Choroid plexus epithelial cell (primary cell): ENCODE measurements at places on chromosomes 3 and 15.

- DNase-seq, result no peak
Observed at GRCh38 chr15:100508641-100509300, 20.0 kb downstream of the CERS3 start.

DNA sequence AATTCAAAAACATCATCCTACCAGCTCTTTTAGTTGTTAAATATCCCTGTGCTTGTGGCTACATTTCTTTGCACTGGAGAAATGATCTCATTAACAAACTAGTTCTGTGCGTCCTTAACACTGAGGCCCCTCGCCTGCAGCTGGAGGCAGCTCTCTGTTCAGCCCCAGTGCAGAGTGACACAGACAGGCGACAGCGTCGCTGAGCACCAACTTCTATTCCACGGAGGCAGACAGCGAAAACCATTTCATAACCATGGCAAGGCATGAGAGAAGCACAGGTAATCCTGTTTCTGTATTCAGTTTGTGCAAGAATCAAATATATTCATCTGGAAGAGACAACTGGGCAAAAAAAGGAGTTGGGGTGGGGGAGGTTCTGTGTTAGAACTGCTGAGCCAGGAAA lies 530.7 kb downstream of the ZIC1 start:
- peak; percentile 30 for DNase-seq

DNA sequence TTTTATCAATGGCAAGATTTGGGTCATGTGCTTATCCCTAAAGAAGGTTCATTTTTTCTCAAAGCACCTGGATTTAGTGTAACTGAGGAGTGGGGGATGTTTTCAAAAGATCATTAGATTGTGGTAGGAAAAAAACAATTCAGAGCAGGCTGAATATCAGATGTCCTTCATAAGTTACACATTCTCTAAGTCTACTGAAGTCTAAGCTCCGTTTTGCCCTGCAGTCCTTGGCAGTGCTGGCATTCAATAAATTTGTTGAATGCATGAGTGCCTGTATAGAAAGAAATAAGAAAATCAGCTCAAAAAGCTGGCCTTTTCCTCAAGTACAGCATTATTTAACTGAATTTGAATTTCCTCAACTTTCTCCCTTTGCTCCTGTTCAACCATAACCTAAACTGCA lies 819.0 kb upstream of the GRM7 start:
- DNase-seq, result no peak

DNA sequence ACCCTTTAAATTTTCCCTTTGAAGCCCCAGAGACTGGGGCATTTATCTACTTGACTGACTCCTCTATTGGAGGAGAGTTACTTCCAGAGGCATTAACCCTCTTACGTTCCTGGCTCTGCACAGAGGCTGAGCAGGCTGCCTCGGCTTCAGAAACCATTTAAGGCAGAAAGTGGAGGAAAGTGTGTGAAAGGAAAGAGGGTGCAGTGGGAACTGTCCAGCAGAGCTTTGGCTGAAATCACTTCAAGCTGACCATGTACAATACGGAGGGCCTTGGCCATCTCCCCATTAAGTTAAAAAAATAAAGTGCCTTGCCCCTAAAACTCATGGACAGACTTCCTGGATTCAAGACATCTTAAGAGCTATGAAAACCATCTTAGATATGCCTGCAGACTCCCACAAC lies 238.7 kb downstream of the SV2B start:
- peak; percentile 1 for DNase-seq

- DNase-seq, result peak; percentile 24
Observed at GRCh38 chr3:189947068-189947467, 173.6 kb downstream of the P3H2 start.

GRCh38 chr3:20752416-20752815 lies 566.4 kb upstream of the SGO1 start:
- no peak for DNase-seq

DNA sequence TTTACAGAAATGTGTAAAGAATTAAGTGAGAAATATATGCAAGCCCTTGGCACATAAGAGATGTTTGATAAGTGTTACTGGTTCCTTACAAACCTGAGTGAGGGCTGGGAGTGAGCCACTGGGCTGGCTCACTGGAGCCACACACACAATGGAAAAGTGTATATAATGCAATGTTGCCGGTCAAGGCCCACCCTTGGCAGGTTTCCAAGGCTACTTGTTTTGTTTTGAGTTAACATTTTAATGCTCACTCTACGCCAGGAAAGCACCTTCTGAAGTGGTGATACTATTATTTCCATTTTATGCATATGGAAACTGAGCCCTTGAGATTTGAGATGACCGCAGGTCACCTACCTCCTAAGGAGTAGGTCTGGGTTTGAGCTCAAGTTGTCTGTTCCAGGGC lies 71.8 kb upstream of the FHIT start:
- DNase-seq, result no peak

DNA sequence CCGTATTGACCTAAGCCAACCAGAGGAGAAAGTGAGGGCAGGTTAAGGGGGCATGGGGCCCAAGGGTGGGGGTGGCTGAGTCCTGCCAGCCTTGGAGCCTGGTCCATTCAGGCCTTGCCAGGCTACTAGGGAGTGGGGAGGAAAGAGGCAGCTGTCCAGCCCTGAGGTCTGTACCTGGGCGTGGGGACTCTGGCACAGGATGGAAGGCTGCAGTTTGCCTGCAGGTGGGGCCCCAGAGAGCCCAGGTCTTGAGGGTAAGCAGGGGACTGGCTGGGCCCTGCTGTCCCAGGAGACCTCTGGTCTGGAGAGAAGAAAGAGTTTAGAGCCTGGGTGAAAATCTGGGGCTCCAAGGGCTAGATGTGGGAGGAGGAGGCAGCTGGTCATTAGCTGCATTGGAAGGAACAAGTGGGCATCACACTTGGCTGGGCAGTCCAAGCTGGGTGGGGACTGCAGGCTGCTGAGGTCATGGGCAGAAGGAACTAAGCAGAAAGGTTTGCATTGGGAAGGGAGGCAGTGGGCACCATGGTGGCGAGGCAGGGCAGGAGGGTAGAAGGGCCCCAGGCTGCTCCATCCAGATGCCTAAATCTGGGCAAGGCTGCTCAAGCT lies 108.4 kb downstream of the OXNAD1 start:
- DNase-seq, result no peak

- no peak for DNase-seq
Observed at GRCh38 chr3:143277531-143277930, 158.0 kb downstream of the CHST2 start.

DNA sequence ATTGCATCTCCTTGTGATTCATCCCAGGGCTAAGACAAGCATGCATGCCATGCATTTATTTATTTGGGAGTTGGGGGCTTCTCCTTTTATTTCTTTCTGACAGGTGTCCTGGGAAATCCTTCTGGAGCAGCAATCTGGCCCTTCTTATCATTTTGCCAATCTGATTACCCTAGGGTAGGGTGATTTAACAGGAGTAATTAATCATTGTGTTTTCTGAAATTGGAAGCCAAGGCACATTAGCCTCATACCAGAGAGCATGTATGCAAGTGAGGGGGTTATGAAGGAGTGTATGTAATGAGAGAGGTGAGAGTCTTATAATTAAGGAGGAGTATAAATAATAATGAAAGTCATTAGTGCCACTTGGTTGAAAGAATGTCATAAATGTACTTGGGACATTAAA lies 37.4 kb upstream of the ARPP21 start:
- no peak for DNase-seq

- DNase-seq, result no peak
Observed at GRCh38 chr3:101026244-101026643, 33.0 kb upstream of the ABI3BP start.

- no peak for DNase-seq
Observed at GRCh38 chr15:61582092-61582491, 353.0 kb upstream of the RORA start.

DNA sequence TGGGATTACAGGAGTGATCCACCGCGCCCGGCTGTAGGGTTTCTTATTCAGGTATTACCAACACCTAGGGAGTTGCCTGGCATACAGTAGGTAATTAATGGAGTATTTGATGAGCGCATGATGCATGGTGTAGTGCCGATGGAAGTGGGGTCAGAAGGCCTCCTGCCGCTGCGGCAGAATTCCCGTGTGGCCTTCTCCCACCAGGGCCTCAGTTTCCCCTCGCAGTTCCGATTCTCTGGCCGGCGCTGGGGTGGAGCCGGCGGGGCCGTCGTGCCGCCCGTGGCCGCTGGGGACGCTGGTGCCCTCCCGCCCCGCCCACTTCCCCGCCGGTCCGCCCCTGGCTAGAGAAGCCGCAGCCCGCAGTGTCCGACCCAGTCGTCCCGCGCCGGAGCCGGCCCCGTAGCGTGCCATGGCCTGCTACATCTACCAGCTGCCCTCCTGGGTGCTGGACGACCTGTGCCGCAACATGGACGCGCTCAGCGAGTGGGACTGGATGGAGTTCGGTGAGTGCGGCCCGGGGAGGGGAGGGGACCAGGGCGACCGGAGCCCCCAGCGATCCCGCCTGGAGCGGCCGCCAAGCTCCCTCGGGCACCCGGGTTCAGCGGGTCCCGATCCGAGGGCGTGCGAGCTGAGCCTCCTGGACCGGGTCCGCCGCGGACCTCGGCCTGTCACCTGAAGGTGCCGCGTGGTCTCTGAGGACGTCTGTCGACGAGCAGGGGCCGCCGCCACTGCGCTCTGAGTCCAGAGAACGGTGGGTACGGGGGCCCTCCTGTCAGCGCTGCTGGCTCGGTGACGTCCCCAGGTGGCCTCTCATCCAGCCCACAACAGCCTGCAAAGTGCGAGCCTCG lies at the start of gene IRAK2:
Gene IRAK2, plus strand, starts transcription at position 374 of the 848 bp plus-strand sequence. Its CDS starts 36 bp downstream, at position 410.
- peak; percentile 60 for DNase-seq

DNA sequence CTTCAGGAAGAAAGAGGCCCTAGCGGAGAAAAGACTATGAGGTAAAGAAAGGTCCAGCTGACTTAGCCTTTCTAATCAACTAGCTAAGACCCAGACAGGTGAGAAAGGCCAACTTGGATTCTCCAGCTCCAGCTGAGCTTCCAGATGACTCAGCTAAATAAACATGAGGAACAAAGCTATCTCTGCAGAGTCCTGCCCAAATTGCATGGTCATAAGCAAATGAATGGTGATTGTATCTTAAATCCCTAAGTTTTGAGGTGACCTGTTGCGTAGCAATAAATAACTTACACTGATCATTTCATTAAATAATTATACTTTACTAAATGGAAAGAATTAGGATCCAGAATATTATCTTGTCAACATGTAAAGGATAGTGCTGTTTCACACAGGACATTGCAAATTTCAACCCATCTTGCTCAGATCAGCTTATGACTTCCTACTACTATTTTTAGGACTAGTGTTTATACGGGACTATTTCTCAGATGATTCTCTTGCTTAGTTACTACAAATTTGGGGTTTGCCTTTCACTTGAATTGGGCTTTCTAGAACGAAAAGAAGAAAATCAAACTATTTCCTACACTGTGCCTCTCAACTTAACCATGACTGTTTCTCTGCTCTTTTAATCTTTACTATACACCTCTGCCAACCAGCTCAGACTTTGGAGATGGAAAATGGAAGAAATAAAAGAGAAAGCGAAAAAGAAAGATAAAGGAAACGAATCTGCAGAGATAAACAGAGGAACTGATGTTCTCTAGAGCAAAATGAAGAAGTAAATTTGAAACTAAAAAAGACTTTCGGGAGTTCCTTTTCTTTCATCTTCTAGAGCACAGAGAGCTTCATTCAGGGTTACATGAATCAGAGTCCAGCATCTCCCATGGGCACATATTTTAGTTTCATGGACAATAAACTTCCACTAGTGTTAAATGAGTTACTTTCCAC lies 6.6 kb upstream of the ADGRG7 start:
- DNase-seq, result peak; percentile 62

- DNase-seq, result peak; percentile 61
Observed at GRCh38 chr15:51917493-51917892, 54.1 kb downstream of the LEO1 start.

DNA sequence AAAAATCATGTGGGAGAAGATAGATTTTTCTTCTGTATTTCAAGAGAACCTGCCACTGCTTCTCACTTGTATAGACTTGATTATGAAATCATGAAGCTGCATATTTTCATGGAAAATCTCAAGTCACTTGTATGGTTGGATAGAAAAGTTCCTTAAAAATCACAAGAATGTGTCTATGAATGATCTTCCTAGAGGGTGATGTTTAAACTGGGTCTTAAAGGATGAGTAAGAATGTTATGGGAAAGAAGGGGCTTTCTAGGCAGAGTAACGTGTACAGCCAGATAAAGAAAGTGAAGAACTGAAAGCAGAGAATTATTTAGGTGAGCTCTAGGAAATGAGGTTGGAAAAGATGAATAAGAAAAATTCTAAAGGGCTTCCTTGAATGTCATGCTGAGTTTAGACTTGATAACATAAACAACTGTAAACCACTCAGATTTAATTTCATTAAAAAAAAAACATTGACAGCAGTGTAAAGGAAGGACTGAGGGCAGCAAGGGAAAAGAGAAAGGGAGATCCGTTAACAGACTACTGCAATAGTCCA lies 5.0 kb downstream of the CD47 start:
- DNase-seq, result peak; percentile 48

DNA sequence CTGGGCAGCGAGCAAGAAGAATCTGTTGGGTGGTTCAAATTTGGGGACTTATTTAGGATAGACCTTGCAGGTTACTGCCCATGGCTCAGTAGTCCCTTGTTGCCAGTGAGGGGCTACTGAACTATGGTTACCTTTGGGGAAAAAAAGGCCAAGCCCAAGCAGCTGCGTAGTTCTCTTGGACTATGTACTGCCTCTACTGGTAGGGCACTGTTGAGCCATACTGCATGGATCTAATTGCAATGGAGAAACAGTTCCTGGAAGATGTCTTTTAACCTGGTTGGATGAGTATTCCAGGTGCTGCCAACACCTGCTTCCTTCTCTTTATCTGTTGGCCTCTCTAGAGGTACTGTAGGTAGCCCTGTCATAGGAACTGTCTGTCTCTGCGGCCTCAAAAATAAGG lies 671.9 kb upstream of the CBLB start:
- DNase-seq, result no peak

DNA sequence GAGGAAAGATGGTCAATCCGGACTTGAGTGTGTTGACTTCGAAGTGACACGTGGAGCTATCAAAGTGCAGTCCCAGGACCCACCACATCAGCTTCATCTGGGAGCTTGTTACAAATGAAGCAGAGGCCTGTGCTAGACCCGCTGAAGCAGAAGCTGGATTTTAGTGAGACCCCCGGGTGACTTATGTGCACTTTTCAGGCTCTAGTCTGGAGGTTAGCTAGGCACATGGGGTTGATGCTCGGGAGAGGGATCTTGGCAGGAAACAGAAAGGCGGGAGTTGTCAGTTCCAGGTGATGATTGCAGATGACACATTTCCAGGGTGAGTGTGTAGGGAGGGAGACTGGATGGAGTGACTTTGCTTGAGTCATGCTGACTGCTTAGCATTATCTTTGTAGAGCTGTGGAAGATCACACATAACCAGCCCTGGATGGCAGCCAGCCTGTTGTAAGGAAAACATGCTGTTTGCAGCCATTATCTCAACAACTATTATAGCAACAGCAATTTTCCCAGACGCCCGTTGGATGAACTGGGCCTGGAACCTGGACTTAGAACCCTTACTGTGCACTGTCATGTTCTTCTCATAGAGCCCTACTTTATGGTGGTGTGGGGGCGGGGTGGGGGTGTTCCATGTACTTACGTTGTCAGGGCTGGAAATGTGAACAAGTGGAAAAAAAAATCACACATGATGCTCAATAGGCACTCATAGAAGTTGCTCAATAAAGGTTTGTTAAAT lies 122.4 kb downstream of the THSD4 start:
- peak; percentile 97 for DNase-seq

DNA sequence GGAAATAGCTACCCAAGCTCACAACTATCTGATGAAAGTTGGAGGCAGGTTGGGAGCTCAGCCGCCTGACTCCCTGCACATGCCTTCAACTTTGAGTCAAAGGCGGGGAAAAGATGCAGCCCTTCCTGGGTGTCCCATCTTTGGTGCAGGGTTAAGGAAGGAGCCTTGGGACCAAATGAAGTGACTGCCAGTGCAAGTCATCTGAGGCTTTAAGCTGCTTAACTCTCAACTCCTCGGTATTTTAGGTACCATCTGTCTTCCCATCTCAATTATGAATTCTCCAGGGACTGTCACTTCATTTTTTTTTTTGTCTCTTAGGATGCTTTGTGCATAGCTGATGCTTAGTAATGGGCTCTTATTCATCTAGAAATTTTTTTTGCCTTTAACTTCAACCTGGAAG lies 408.8 kb upstream of the C2CD4B start:
- DNase-seq, result no peak
